PC-3 (cell line): ENCODE measurements at places on chromosomes 3 and 15. TPM values are rescaled to one million over a fixed set of nuclear protein-coding genes. Genes with fewer than 3 reads are reported as not detected.
A peak's percentile ranks its signal among the peaks of the same experiment; 100 is the strongest.

DNA sequence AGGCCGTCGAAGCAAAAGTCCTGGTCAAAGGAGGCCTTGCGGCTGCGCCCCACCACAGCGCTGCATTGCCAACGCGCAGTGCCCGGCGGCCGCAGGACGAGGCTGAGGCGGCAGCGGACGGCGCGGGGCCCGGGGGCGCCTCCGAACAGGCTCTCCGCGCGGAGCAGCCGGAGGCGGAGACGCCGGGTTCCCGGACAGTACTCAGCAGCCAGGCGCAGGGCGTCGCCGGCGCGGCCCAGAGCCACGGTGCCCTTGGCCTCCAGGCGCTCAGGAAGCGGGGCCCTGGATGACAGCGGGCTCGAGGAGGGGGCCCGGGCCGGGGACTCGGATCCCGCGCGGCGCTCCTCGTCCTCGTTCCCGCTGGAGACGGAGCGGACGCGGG lies 1.1 kb downstream of the C2CD4B start:
- peaks cover 20% of the 10 kb centered on the region for H3K27me3 ChIP-seq
- H3K27ac ChIP-seq, result no peak overlapping the region
- H3K4me3 ChIP-seq, result no peak overlapping the region
- no peak for DNase-seq

DNA sequence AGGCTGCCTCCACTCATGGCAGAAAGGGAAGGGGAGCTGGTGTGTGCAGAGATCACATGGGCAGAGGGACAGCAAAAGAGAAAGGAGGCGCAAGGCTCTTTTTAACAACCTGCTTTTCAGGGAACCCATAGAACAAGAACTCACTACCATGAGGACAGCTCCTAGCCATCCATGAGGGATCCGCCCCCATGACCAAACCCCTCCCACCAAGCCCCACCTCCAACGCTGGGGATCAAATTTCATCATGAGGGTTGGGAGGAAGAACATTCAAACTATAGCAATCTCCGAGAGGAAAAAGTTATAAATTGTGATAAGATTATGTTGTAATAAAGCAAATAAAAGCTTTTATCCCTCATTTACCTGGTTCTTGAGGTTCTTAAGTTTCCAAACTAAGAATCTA lies 84.7 kb upstream of the LMCD1 start:
- no peaks in the 10 kb centered on the region for H3K27me3 ChIP-seq

- peaks cover 12% of the 10 kb centered on the region for H3K27me3 ChIP-seq
- no peak overlapping the region for H3K27ac ChIP-seq
- H3K4me3 ChIP-seq, result no peak overlapping the region
- no peaks in the 10 kb centered on the region for H3K4me1 ChIP-seq
These were observed 250.5 kb upstream of the TLE3 start for GRCh38 chr15:70348226-70348543.

- DNase-seq, result no peak
- H3K4me1 ChIP-seq, result peaks cover 11% of the 10 kb centered on the region
- H3K27me3 ChIP-seq, result no peaks in the 10 kb centered on the region
- H3K4me3 ChIP-seq, result no peak overlapping the region
- H3K36me3 ChIP-seq, result no peaks in the 10 kb centered on the region
- H3K27ac ChIP-seq, result no peak overlapping the region
These were observed 2.8 kb upstream of the MB21D2 start for GRCh38 chr3:192920411-192920810.

GRCh38 chr3:123582315-123582714 lies 2.5 kb downstream of the HACD2 start:
- no peaks in the 10 kb centered on the region for H3K27me3 ChIP-seq
- H3K27ac ChIP-seq, result peak overlapping the region; percentile 9; the same call in 1 of the 2 replicates
- H3K36me3 ChIP-seq, result peaks cover 28% of the 10 kb centered on the region
- DNase-seq, result peak; percentile 93

DNA sequence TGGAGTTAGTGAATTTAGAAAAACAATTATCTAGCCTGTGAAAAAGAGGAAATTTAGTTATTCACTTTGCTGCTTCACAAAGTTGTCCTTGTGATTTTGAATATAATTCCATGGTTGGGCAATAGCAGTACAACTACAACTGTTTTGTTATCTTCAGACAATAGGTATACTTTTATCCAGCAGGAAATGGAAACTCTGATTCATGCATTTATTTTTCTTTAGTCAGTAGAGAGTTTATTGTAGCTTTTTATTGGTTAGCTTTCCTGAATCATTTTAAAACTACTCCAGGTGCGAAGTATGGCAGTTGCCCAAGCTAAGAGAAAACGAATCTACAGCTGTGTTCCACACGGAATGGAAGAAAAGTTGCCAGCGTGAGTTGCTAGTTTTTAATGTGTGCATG lies 80.3 kb downstream of the TM4SF4 start:
- DNase-seq, result peak; percentile 97
- peaks cover 51% of the 10 kb centered on the region for H3K4me1 ChIP-seq
- peak overlapping the region; percentile 93 for H3K27ac ChIP-seq
- peaks cover 21% of the 10 kb centered on the region for H3K36me3 ChIP-seq
- H3K27me3 ChIP-seq, result no peaks in the 10 kb centered on the region

GRCh38 chr3:55629432-55629831 lies 142.3 kb upstream of the WNT5A start:
- H3K4me3 ChIP-seq, result no peak overlapping the region
- peak; percentile 40 for DNase-seq
- no peaks in the 10 kb centered on the region for H3K27me3 ChIP-seq
- no peaks in the 10 kb centered on the region for H3K36me3 ChIP-seq
- no peak overlapping the region for H3K27ac ChIP-seq
- peaks cover 4% of the 10 kb centered on the region for H3K4me1 ChIP-seq

DNA sequence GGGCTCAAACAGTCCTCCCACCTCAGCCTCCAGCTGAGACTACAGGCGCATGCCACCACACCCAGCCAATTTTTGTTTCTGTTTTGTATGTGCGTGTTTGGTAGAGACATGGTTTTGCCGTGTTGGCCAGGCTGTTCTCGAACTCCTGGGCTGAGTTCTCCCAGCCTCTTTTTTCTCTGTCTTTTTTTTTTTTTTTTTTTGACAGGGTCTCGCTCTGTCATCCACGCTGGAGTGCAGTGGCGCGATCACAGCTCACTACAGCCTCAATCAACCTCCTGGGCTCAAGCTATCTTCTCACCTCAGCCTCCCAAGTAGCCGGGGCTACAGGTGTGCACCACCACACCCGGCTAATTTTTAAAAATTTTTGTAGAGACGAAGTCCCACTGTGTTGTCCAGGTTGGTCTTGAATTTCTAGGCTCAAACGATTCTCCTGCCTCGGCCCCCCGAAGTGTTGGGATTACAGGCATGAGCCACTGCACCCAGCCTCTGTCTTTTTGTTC lies 867 bp upstream of the DCAF1 start:
- H3K4me1 ChIP-seq, result peaks cover 12% of the 10 kb centered on the region
- H3K36me3 ChIP-seq, result peaks cover 8% of the 10 kb centered on the region
- H3K4me3 ChIP-seq, result peak overlapping the region; percentile 83
- no peaks in the 10 kb centered on the region for H3K27me3 ChIP-seq

The GADL1 gene
- total RNA-seq, result not detected in 2 replicates

The C3orf38 gene
- total RNA-seq, result 15.7 and 24.3 TPM in 2 replicates

The IL17RB gene
- 2.3 TPM in 2 replicates for total RNA-seq

The VILL gene
- total RNA-seq, result 0.44 and 1.8 TPM in 2 replicates

The MAP1A gene
- total RNA-seq, result 1.0 and 1.8 TPM in 2 replicates
